CD4-positive, alpha-beta T cell treated with Interleukin-10 for 1 hour (primary cell): ENCODE measurements at places on chromosomes 2 and 18.

DNA sequence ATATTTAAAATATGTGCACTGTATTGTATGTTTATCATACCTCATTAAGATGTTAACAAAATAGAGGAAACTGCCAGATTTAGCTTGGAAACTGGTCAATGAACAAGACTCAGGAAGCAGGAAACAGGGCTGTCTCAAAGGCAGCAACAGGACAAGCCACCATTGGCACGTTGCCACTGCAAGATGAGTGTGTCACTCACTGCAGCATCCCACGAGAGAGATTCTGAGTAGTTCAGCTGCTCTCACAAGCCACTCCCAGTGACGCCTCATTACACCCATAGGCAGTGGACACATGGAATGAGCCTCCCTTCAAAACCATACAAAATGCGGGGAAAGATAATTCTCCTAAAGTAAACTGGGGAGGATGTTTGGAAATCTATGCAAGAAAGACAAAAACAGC is 181.9 kb upstream of the DLGAP1 start:
- DNase-seq = no peak

GRCh38 chr2:217955881-217956493 is 46.8 kb downstream of the TNS1 start:
- no peak for DNase-seq

GRCh38 chr2:27212626-27213471 is 781 bp upstream of the SLC5A6 start:
- peak; percentile 63 for DNase-seq

DNA sequence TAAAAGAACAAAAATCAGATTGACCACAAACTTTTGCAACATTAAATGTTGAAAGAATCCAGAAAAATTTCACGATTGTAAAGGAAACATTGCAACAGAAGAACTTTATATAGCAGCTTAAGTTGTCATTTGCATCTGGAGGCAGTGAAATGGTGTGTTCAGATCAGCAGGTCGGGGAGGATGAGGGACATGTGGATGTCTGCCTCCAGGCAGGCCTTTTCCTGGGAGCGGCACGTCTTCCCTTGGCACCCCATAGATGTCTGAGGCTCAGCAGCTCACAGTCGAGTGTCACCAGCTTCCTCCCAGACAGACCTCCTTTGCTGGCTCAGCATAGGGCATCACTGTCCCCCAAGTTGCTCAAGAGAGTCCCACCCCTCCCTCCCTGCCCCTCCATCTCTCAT is 44.3 kb upstream of the ASB1 start:
- no peak for DNase-seq

- no peak for DNase-seq
These were observed 206.1 kb downstream of the GULP1 start for GRCh38 chr2:188497726-188498125.

GRCh38 chr2:237486334-237486818 is 675 bp upstream of the MLPH start:
- DNase-seq = no peak

DNA sequence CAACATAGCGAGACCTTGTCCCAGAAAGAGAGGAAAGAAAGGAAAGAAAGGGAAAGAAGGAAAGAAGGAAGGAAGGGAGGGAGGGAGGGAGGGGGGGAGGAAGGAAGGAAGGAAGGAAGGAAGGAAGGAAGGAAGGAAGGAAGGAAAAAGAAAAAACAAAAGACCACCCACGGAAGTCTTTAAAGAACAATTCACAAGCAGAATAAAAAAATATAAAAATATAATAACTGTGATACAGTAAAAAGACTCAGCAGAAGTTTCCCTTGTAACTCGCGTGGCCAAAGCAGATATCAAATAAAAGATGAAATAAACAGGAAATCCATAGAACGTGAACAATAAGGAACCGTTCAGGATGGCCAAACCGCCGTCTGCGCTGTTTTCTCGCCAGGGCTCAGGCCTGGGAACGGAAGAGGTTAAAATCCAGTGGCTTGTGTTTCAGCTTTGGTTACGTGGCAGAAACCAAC is 1.2 kb upstream of the SLC1A4 start:
- DNase-seq = no peak

DNA sequence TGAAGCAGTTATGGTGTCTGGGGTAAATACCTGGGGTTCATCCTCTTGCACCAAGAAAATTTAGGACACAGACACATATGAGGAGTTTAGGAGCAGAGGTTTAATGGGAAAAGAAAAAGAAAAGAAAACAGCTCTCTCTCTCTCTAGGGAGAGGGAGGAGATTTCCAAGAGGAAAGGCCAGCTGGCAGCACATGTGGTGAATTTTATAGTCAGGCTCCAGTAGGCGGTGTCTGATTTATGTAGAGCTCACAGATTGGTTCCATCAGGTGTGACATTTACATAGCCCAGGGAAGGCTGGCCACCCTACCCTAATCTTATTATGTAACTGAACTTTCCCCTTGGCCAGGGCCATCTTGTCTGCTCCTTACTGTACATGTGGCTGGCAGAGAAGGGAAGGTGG is 297.5 kb upstream of the RGPD4 start:
- no peak for DNase-seq

DNA sequence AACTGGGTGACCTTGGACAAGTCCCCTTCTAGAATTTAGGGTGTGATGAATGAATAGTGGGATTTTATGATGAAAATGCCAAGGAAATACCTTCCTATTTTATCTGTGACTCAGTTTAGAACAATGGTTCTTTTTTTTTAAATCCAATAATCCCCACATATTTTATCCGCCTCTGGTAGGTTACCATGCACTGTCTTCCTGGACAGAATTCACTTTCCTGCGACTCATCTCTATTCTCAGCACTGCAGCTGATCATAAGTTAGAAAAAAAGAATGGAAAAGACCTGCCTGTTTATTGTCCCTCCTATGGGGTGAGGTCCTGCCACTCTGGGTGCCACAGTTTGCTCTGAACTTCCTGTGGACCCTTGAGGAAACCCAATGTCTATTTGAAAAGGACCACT is 73.1 kb downstream of the IRS1 start:
- DNase-seq = no peak

GRCh38 chr2:128284037-128284441 is 34.6 kb downstream of the HS6ST1 start:
- no peak for DNase-seq

DNA sequence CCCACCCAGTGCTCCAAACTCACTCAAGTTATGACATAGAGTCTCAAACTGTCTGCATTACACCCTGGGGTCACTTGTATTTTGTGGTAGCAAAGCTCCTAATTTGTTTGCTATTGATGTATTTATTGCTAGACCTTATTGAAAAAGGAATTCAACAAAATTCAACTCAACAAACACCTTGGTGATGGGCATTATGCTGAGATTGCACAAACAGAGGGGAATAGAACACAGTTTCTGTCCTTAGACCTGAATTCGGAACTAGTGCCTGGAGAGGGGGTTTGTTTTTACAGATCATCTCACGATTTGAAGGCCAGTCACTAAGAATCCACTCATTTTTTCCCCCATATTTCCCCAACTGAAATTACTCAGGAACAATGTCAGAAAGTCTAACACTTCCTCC is 53.5 kb upstream of the MAPK4 start:
- DNase-seq = no peak

- DNase-seq = no peak
These were observed 59.2 kb downstream of the BCL2 start for GRCh38 chr18:63260380-63260754.

DNA sequence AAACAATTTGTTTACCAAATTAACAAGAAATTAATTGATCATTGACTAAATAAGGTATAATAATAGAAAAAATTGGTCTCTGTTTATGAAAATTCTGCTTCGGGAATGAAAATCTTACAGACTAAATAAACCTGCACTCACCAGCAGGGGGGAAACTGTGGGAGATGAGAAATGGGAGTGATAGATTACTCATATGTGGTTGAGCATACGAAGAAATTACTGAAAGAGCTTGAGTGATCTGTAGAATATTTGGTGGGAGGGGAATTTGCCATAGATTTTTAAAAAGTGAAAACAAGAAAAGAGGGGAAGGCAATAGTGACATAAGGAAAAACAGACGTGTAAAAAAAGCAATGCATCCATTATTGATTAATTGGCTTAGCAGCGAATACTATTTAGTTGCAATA is 2.2 kb downstream of the HMSD start:
- no peak for DNase-seq

DNA sequence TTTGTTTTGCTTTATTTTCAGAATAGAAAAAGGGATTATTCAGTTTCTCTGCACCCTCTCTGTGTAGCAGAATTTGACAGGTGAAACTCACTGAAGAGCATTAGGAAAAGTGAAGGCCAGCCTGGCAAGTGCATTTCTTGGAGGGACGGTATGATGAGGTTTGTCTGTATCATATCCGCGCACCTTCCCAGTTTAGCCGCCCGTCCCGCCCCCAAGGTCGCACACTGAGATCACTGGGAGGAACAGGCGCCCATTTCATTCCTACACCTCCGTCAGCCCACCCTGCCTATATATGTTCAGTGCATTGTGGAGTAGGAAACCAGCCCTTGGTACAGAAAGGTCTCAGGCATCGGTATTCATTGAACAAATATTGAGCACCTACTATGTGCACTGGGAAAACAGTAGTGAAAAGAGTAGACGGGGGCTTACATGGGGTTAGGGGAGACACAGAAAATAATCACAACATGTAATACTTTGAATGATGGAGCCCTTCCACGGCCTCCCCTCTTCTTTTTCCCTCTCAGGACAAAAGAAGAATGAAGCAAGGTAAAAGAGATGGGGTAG is 678 bp upstream of the FECH start:
- no peak for DNase-seq

DNA sequence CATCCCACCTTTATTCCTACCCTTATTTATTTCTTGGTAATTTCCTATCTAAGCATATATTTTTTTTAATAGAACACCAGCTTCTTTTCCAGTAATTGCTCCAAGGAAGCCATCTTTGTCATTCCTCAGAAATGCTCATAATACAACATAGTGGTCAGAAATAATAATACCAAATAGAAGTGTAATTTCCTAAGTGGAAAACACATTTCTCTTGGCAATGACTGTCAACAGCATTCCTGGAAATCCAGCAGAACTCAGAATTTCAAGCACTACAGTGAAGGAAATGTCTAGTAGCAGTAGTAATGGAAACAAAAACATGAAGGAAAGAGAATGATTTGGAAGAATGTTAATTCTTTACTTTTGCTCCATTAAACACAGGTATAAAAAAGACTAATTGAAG is 56.6 kb downstream of the GDF7 start:
- DNase-seq = no peak

DNA sequence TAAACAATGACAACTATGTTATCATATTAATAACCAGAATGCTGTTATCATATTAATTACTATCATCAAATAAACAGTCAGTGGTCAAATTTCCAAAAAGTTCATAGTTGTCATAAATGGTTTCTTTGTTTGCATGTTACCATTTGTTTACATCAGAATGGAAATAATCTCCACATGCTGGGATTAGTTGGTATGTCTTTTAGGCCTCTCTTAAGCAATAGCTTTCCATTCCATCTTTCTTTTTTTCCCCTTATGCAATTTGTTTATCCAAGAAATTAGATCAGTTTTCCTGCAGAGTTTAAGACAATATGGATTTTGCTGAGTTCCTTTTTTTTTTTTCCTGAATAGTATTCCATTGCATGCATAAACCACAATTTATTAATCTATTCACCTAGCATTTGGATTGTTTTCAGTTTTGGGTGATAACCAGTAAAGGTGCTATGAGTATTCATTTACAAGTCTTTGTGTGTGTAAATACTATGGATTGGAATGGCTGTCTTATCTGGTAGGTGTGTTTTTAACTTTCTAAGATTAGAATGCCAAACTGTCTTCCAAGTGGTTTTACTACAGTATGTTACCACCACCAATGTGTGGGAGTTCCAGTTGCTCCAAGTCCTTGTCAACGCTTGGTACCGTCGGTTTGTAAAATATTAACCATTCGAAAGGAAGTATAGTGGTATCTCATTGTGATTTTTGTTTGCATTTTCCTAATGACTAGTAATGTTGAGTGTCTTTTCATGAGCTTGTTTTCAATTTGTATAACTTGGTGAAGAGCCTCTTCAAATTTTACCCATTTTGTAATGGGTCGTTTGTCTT is 33.3 kb upstream of the TXNDC2 start:
- no peak for DNase-seq

DNA sequence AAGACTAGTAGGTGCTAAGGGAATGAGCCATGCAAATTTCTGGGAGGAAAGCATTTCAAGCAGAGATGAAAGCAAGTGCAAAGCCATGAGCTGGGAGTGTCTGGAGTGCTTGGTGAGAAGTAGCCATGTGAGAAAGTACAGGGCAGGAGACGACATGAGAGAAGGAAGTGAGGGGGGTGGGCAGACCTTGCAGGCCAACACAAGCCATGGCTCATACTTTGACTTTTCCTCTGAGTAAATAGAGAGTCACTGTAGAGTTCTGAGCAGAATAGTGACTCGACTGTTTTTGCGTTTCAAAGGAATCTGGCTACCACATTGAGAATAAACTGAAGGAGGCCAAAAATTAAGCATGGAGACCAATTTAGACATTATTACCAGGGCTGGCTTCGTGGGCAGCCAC is 42.2 kb downstream of the SCN2A start:
- no peak for DNase-seq

- no peak for DNase-seq
These were observed 43.3 kb upstream of the TXNDC2 start for GRCh38 chr18:9842448-9842847.

DNA sequence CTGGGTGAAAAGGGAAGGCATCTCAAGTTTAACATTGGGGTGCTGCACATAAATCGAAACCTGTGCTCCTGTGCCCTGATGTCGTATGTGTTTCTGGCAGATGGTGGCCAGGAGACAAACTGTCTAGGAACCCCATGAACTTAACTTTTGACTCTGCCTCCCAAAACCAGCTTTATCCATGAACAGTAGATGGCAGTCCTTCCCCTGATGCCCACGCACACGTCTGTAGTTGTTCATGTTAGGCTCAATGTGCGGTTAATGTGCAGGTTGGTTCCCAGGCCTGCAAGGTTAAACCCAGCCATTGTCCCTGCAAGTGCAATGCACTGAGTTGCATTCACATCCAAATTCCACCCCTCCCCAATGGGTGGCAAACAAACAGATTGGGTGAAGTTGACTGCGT is 44.1 kb upstream of the SIX3 start:
- no peak for DNase-seq

DNA sequence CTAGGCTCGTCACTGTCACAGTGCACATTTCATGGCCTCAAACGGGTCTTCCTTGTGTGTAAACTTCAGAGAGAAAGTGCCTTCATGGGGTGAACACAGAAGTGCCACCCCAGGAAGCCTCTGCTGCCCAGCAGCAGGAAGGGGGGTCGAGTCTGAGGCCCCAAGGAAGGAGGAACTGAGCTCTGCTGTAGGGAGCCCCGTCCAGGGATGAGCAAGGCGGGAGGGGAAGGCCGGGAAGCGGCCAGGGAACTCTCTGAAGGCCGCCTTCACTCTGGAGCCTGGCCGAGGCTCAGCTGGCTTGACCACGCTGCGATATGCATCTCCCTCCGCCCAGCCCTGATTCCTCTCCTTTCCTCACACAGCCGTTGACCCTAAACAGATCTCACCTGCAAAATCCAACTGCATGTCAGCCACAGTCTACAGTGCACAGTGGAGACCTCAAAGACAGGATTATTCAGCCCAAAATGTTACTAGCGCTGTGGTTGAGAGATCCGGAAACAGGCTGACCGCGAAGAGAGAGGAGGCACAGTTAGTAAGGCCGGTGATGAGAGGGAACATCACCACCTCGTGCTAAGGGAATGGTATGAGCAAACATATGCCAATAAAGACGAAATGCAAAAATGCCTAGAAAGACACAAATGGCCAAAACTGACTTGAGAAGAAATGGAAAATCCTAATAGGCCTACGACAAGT is 34.2 kb upstream of the CTDP1 start:
- no peak for DNase-seq
